ENCODE measurements at places on chromosomes 2 and 18.

DNA sequence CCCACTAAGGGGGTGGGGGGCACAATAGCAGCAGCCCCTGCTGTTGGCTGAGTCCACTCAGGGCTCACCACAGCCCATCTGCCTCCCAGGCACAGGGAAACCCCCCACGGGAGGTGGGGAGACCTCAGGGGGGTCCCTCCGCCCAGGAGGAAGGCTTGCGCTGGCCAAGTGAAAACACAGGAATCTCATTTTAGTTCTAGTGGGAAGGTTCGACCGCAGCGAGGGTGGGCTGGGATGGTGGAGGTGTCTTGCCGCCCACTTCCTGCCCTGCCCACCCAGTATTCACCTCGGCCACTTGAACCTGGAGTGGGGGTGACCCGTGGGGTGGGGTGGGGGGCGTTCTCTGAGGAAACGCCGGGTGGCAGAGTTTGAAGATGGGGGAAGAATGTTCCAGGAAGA lies 6.9 kb upstream of the BOK start:
- DNase-seq: no peak

- DNase-seq: no peak
Observed at GRCh38 chr2:169007941-169008340, 23.2 kb downstream of the ABCB11 start.

DNA sequence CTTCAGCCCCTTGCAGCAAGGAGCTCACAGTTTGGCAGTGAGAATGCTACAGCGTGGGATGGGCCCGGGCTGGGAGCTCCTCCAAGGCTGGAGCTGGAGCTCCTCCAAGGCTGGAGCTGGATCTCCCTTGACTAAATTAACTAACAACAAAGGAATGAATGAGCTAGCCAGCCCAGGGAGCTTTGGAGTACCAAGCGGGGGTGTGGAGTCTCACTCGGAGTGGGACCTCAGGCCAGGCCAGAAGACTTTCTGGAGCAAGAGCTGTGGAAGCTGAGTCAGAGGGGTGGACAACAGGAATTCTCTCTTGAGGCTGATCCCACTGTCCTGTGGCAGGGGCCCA lies 244.7 kb upstream of the HS6ST1 start:
- DNase-seq: no peak

DNA sequence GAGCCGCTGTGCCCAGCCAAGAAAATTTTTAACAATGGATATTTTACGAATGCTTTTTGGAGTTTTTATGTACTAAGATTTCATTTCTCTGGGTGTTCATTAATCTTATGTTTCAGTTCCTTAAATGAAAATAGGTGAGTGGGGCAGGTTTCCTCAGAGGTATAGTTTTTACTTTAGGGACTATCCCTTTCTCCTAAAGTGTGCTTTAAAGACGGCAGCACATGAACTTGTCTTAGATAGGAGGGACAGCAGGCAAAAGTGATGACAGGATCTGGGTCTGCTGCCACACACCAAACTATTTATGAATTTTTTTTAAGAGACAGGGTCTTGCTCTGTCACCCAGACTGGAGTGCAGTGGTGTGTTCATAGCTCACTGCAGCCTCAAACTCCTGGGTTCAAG lies 8.0 kb upstream of the REL start:
- DNase-seq: no peak

GRCh38 chr2:85694052-85695025 lies at the start of gene GNLY:
Gene GNLY (plus strand): TSS chr2:85694358. CDS start chr2:85694419, 61 bp downstream.
- no peak for DNase-seq

DNA sequence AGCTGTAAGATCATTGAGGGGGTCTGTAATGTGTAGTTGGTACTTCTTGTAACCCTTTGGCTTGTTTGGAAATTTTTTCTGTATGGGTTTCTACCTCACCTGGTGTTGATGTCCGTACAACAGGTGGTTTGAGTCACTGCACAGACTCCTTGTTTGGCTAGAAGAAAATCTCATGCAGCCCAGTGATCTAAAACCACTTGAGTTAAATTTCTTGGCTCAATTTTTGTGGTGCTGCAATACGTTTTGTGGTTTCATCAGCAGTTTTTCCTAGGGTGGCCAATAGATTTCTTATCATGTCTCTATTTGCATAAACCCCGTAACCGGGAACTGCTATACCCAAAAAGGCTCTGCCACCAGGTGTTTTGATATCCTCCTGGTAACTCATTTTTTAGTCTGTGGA lies 43.4 kb downstream of the CERS6 start:
- no peak for DNase-seq

DNA sequence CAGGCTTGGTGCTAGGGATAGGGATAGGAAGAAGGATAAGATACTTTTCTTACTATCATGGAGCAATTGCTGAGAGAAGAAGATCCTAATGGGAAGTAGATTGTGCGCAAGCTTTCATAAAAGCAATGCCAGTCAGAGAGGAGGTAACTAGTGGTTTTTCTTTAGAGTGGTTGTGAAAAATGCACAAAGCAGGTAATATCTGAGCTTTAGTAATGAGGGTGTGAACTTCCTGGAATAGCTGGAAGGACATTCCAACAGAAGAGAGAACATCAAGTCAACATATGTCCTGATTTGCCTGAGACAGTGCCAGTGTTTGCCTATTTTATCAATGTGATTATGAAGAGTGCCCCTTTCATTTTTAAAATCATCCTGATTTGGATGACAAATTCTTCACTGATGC lies 34.1 kb downstream of the CCBE1 start:
- DNase-seq: no peak

GRCh38 chr2:11553661-11554398 lies 20.0 kb downstream of the GREB1 start:
- no peak for DNase-seq

- DNase-seq: no peak
Observed at GRCh38 chr2:235829726-235830125, 335.9 kb downstream of the AGAP1 start.

GRCh38 chr2:10402062-10402585 lies 46.0 kb downstream of the ODC1 start:
- no peak for DNase-seq

DNA sequence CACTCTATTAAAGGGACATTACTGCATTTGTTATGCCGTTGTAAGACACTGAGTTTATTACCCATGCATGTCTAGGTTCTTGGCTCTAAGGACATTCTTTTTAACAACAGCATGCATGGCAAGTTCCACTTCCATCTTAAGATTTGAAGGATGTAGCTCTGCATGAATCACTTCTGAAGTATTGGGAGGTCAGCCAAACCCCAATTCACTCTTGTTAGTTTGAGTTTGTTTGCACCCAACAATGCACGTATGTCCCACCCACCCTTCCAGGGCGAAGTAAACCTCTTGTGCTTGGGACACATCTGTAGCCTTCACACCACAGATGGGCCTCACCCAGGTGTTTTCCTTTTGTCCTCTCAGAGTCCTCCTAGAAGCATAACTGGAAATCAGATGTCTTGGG lies 5.6 kb upstream of the LAMA3 start:
- no peak for DNase-seq

DNA sequence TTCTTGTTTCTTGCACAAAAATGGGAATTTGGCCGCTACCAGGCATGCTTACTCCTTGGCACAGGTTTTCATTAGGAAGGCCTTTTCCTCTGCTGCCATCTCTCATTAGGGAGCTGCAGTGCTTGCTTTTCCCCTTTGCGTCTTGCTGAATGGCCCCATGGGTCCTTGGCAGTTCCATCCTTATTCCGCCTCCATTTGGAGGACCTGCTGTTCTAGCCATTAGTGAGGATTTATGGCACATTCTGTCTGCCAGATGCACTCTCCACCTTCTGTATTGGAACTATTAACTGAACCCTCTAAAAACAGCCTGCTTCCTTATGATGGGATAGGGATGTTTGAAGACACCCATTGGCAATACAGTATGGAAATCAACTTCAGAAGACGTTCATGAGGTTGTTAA lies 103.5 kb upstream of the NOSTRIN start:
- DNase-seq: peak; percentile 44

GRCh38 chr2:111622859-111623258 lies 261.1 kb downstream of the ANAPC1 start:
- no peak for DNase-seq

- no peak for DNase-seq
Observed at GRCh38 chr2:181836583-181836982, 54.9 kb upstream of the ITPRID2 start.

GRCh38 chr2:231923951-231924888 lies 2.0 kb downstream of the NPPC start:
- no peak for DNase-seq

GRCh38 chr2:205763708-205764211 lies 81.5 kb downstream of the NRP2 start:
- DNase-seq: no peak

DNA sequence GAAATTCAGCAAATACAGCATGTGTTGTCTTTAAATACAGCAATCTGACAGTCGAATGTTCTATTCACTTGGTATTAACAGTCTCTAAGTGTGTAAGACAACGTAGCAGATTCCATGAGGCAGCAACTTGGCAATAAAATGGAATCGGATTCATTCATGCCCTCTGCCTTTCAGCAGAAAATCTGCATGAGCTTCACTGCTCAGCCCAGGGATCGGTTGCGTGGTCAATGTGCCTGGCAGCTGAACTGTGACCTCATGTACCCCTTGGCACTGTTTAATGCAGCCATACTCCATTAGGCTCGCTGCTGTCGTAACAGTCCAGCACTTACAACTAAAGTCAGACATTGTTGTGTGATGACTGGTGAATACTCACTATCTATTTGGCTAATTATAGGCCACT lies 17.7 kb upstream of the RGPD4 start:
- DNase-seq: no peak

GRCh38 chr2:60368456-60368855 lies 185.0 kb downstream of the BCL11A start:
- no peak for DNase-seq

GRCh38 chr2:96679848-96680247 lies 37.3 kb downstream of the FER1L5 start:
- DNase-seq: no peak

GRCh38 chr18:37383036-37383785 lies 182.4 kb downstream of the CELF4 start:
- no peak for DNase-seq

DNA sequence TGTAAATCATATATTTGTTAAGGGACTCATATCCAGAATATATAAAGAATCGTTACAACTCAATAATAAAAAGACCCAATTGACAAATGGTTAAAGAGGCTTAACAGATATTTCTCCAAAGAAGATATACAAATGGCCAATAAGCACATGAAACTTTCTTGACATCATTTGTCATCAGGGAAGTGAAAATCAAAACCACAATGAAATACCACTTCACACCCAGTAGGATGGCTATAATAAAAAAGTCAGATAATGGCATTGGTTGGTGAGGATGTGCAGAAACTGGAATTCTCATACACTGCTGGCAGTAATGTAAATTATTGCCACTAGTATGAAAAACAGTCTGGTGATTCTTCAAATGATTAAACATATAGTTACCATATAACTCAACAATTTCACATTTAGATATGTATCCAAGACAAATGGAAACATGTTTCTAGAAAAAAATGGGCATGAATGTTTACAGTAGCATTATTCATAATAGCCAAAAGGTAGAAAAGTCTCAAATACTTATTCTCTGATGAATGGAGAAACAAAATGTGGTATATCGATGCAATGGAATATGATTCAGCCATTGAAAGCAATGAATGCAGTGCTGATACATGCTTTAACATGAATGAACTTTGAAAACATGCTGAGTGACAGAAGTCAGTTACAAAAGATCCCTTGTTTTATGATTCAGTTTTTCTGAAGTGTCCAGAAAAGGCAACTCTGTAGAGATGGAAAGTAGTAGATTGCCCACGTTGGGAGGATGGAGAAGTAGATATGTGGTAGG lies 304.6 kb upstream of the ZEB2 start:
- DNase-seq: no peak

DNA sequence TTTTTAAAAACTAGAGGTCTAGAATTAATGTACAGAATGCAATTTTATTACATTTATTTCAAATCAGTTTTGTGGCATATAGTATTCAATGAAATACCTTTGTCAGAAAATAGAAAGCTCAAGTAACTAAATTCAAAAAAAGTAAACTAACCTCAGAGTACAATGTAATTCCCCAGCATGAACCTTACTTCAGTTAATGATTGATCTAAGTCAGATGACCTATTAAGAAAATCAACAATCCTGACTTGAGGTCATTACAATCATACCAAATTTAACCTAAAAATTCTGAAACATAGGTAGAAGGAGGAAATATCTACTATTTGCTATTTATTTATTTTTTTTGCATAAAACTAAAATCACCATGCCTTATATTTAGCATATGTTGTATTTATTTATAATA lies 142.9 kb downstream of the CCDC102B start:
- no peak for DNase-seq

DNA sequence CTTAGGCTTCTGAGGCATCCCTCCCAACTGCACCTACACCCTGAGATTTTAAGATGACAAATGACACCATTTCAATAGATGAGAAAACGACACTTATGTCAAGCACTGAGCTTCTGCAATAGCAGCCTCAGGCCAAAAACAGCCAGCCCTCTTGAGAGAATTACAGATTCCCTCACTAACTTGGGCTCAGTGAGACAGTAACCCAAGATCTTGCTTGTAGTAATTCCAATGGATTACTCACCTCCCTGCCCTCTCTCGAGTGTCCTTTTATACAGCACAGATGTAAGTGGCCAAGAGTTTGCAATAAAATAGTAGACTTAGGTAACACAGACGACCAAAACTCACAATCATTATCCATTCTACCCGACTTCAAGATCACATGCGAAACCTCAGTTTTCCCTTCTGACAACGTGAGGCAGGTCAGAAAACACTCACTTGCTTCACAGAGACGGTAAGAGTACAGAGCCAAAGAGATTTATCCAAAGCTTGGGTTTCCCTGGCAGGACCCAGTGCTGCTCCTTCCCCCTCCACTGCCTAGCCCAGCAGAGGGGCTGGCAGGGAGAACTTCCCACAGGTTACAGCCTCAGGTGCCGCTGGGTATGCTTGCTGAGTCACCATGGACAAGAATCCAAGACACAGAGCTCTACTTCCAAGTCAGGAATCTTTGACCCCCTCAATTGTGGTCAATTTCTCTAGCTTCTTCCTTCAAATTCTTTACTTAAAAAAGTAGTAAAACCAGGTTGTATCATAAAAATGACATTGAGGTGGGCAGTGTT lies 181.4 kb downstream of the MYO5B start:
- DNase-seq: no peak

DNA sequence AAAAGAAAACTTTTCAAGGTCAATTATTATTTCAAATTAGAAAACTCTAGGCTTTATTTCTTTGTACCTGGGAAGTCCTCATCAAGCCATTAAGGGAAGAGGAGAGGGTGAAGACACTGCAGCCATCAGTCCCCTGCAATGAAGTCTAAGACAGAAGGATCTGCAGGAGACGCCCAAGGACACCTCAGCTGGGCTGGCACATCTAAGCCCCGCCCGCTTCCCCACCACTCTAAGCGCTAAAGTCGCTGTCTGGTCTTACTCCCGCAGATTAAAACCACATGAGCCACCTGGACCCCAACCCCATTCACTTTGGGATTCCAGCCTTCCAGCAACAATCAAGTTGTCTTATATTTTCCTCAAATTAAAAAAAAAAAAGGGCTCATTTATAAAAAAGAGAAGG lies 104.4 kb downstream of the AFF3 start:
- no peak for DNase-seq

DNA sequence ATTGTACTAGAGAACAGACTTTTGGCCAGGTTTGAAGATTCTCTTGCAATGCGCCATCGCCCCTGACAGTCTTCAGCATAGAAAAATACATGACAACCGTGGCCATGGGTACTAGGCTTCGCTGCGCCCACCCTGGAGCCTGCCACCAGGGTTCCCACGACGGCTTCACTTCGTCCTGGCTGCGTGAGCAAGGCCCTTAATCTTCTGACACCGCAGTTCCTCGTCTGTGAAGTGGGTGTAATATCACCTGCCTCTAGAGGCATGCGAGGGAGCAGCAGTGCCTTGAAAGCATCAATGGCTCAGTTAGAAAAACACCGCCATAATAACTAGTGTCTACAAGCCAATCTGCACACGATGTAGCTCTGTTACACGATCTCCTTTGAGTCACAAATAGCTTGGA lies 175.2 kb upstream of the HS6ST1 start:
- DNase-seq: no peak

Data from NCI-H1092 (cell line).